ENCODE measurements at places on chromosomes 6 and 20. TPM values are rescaled to one million over a fixed set of nuclear protein-coding genes. Genes with fewer than 3 reads are reported as not detected.
A peak's percentile ranks its signal among the peaks of the same experiment; 100 is the strongest.

GRCh38 chr6:150392452-150393220, 23.8 kb downstream of the IYD start:
- DNase-seq: no peak

DNA sequence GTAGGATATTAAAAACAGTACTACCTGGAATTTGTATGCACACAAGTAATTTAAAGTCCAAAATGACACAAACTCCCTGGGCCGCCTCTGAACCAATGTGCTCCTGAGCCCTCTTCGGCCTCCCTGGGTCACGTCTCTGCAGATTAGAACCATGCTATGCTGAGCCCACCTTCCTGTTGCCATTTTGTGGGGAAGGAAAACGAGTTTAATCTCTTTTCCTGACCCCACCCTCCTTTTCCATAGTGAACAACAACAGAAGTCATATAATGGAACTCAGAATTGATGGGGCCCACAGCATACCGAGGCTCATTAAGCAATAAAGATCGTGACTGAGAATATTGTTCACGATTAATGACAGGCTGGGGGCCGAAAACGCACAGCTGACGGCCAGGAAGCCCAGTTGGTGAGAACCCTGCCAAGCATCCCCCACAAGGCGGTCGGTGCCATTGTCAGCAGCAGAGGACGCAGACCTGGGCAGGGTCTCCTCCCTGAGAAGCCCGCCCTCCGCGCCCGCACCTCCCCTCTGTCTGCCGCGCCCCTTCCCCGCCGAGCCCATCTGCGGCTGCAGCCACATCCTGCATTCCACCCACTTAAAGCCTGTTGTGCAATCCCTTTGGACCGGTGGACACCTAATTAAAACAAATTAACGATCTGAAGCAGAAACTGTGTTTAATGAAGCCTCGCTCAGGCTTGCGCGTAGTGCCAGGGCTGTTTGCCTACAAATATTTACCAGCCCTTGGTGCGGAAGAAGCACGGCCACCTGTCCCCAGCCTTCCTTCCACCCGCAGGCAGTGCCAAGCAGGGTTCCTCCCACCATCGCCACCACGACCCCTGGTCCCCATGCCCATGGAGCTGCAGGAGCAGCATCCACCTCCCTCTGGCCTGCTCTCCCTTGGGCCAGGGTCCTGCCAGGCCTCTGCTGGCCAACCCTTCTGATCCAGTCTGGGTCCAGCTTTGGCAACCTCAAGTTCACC, 68.1 kb downstream of the DLL1 start:
- peak; percentile 54 for DNase-seq

GRCh38 chr20:7285918-7286556, 518.6 kb downstream of the BMP2 start:
- peak; percentile 82 for DNase-seq

TMX4 gene
- total RNA-seq: 93.8 TPM

DNA sequence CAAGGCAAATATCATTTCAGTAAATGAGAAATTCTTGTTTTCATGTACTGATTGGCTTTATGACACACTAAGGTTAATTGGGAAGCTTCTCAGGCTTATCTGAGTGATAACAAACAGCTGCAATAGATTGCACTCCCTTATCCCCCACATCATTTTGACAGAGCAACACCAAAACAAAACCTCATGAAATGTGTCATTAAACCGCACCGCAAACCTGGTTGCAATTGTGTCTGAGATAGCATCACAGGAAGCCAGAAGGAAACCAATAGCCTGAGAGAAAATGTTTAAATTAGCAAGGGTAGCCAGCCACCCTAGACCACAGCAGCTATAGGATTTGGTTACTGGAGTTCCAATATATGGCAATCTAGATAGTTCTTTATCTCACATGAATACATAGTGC, 31.6 kb upstream of the LAMA4 start:
- DNase-seq: no peak

GRCh38 chr6:34546551-34547321, 9.4 kb downstream of the SPDEF start:
- peak; percentile 82 for DNase-seq

All from sigmoid colon (tissue), 7 donors.